ENCODE measurements at places on chromosomes 11 and 22.

DNA sequence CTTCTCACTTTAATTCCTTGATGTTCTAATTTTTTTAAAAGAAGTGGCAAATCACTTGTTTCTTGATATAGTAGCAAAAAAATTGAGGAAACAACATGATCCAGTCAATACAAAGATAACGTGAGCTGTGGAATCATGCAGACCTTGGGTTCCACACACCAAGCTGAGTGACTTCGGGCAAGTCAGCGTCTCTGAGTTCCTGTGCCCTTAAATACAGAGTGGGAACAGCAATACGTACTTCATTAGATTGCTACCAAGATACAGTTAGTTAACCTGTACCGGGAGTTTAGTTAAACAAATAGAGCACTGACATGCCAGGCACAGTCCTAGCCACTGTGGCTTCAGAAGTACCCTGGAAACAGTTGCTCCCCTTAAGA lies 58.5 kb downstream of the PPP2R1B start:
- no peak for DNase-seq

GRCh38 chr22:33232071-33232470 lies 173.9 kb upstream of the SYN3 start:
- DNase-seq = no peak

DNA sequence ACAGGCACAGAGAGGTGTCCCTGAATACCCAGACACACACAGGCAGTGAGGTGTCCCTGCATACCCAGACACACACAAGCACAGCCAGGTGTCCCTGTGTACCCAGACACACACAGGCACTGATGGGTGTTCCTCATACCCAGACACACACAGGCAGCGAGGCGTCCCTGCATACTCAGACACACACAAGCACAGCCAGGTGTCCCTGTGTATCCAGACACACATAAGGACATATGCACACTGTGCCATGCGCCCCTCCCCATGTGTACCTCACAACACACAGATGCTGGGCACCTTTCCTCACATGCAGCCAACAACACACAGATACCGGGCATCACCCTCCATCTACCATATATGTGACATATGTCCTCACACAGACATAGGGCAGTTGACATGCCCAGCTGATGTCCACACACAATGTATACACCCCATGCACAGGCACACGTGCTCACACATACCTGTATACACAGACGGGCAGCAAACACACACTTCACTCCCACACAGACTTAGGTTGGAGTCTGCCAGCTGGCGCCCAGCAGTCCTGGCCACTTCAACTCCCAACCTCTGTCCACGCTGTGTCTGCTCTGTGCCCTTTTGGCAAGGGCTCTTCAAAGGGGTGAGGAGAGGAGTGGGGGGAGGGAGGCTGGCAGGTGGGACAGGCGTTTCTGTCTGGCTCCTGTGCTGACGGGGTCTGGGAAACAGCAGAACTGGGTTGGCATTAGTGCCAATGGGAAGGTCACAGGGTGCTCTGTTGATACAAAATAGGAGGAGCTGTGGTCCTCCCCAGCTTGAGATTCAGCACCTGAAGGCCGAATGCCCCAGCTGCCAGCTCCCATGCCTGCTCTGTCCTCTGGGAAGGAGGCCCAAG lies 69.4 kb upstream of the ALX4 start:
- DNase-seq = no peak

- DNase-seq = no peak
Observed at GRCh38 chr11:127061947-127062346, 61.4 kb upstream of the KIRREL3 start.

- DNase-seq = no peak
Observed at GRCh38 chr11:82738091-82738490, 4.4 kb upstream of the FAM181B start.

- DNase-seq = no peak
Observed at GRCh38 chr11:31826536-31827438, 15.7 kb upstream of the PAX6 start.

DNA sequence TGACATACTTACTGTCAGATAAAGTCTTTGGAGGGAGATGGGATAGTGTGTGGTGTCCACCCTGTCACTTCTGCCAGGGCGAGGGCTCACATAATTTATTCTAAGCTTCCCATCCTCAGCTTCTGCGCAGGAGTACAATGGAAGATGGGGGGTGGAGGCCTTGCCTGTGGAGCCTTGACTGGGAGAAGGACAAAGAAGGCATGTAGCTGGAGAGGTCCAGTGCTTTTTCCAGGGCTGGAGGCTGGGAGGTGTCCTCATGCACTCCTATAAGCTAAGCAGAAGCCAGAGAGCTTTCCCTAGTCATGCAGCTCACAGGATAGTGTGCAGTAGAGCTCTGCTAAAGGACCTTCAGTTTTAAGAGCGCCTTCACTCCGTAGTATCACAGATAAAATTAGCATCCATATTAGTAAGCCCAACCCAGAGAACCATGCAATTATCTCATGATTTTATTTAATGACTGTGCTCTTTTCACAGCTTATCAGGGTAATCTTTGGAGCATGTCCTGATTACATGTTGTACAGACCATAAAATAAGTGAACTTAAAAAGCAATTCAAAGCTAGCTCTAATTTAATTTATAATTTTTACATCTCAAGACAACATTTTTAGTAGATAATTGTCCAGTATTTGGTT lies 148.3 kb downstream of the TEAD1 start:
- no peak for DNase-seq

- DNase-seq = no peak
Observed at GRCh38 chr11:119608201-119608600, 120.8 kb downstream of the NECTIN1 start.

- no peak for DNase-seq
Observed at GRCh38 chr11:61528114-61528513, 19.6 kb downstream of the LRRC10B start.

DNA sequence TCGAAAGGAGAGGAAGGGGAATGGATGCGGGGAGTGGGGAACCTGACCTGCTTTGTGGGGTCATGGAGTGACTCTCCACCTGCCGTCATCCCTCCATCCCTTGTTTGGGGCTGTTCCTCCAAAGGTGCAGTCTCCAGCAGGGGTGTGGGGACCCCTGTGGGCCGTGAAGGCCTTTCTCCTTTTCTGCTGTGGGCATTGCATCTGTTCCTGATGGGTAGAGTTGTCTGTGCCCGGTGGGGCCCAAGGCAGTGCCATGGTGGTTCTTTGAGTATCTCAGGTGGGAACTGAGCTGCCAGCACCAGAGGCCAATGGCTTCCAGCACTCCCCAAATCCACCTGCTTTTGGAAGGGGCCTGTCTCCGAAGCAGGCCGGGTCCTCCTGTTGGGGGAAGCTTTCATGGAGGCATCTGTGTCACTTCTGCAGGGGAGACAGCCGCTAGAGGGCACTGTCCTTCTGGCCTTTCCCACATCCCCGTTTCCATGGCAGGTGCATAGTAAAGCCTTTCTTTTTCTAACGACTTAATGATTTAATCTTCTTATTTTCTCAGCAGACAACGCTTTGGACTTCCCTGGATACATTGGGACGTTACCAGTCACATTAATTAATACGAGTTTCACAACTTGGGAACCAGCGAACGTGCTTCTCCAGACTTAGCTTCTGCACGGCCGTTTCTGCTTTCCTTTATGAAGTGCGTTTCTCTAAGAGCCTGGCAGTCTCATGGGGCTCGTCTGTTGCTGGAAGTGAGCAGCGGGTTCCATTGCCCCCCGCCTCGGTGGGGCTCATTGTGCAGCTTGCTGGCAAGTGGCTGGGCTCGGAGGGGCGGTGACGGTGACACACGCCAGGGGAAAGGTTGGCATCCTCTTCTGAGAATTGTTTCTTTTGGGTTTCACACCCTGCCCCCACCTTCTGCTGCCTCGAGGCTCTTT lies 57.1 kb downstream of the PARVB start:
- no peak for DNase-seq

DNA sequence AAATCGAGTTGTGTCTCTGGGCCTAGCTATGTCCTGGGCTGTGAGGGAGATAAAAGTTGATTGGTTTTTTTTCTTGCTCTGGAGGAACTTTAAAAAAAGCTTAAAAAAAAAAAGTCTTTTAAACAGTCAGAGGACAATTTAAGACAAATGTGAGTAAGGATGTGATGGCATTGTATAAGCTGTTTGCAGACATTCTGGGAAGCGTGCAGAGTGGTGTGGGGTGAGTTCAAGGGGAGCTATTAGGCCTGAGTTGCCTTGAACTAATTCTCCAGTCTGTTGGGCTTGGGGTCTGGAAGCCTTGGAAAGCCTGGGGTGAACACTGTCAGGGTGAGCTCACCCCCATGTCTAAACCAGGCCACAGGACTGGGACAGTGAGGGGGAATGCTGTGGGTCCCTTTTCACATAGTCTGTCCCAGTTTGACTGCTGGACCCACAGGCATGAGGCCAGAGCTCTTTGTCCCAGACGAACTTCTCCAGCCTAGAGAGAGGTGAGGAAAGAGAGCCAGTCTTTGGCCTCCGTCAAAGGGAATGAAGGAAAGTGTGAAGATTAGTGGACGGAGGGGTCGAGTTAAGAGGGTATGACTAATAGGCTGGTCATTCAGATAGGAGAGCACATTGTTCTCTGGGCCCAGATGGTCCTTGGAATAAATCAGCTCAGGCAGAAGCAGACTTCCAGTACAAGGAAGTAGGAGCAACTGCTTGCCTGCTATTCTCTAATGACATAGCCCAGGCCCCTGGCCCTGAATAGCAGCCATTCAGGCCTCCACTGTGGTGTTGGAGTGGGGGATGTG lies 76.4 kb upstream of the NNMT start:
- DNase-seq = no peak

- no peak for DNase-seq
Observed at GRCh38 chr22:22847241-22847640, 40.4 kb upstream of the IGLL5 start.

DNA sequence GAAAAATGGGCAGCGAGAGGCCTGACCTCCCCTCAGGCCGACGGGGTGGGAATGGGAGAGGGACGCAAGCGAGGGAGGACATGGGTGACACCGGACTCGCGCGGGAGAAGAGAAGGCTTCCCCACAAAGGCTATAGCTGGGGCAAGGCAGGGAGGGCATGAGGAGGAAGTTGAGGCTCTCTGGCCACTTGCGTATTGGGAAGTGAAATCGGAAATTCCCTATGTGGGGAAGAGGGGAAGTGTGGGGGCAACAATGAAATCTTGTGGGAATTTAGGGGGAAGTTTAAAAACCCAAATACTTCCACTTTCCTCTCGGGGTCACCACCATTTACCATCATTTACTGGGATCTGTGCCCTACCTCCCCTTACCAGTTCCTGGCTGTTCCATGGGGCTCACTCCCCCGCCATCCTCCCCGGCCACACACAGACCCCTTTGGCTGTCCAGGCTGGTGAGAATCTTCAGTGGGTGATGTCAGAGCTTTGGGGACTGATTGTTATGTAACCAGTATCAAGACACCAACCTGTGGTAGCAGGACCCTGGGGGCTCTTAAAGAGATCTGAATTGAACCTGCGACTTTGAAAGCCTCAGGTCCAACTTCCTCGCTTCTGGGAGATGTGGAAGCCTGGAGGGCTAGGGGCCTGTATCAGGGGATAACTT lies 951 bp upstream of the EHD1 start:
- DNase-seq = no peak

DNA sequence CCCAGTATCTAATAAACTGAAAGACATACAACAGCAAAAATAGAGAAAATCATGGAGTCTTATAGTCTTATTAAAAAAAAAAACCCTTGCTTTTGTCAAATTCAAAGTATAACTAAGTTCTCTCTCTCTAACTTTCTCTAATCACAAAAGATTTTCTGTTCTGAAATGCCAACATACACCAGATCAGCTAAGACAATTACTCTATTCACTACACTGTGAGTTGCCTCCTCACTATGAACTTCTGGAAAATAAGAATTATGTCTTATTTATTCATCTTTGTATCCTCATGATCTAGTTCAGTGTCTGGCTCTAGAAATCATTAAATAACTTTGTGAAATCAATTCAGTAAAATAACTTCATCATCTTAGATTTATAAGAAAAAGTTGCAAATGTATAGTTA lies 12.7 kb downstream of the FAM76B start:
- no peak for DNase-seq

GRCh38 chr11:16976379-16976778 lies 37.8 kb downstream of the PLEKHA7 start:
- DNase-seq = no peak

DNA sequence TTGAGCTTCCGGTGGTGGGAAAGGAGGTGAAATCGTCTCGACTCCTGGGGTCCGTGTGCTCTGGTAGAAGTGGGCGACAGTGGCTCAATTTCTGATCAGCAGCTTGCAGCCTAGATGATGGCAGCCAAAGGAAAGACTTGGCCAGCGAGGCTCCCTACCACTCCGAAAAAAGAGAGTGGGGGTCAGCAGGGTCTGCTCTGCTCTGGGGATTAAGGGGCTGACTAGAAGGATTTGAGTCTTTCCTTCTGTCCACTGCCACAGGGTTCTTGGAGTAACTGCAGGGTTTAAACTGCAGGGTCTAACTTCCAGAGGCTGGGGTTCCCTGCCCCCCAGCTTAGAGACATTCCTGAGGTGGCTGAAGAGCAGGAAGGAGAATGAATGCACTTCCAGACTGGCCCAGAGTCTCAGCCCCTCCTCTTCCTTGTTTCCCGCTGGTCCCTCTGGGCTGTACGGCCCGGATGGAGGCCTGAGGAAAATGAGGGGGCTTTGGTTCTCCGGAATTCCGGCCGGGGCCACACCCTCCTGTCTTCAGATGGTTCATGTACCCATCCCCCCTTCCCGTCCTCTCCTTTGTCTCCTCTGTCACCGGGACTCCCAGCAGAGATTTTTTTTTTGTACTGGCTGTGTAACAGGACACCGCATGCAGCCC lies 907 bp downstream of the SERPINH1 start:
- no peak for DNase-seq

- DNase-seq = no peak
Observed at GRCh38 chr22:27851974-27852746, 50.6 kb upstream of the MN1 start.

GRCh38 chr11:8285796-8286195 lies 22.1 kb upstream of the LMO1 start:
- no peak for DNase-seq

DNA sequence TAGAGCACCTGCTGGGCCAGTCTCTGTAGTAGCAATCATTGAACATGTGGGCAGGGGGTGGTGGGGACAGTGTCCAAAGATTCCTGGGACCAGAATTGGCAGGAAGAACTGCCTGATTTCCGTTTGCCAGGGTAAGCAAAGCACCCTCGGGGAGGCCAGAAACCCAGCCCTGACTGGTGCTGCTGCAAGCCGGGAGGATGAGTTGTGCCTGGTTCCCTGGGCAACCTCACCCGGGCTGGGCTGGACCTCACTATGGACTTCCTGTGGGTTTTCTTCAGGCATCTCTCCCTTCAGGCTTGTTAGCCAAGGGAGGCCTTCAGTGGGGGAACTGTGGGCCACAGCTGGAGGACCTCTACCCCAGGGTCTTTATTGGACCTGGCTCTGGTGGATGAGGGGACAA lies 8.0 kb upstream of the POU2F3 start:
- DNase-seq = no peak

GRCh38 chr22:22348127-22348814 lies 103.7 kb downstream of the VPREB1 start:
- no peak for DNase-seq

- no peak for DNase-seq
Observed at GRCh38 chr11:104812103-104812788, 86.0 kb downstream of the CASP12 start.

GRCh38 chr11:97354576-97354975 lies 964.8 kb downstream of the JRKL start:
- DNase-seq = no peak
